ENCODE measurements at places on chromosomes 4 and X.

- H3K27me3 ChIP-seq: no peaks in the 10 kb centered on the region
- no peak for DNase-seq
- no peak overlapping the region for H3K4me3 ChIP-seq
- H3K36me3 ChIP-seq: no peaks in the 10 kb centered on the region
- H3K4me1 ChIP-seq: peaks cover 29% of the 10 kb centered on the region
- no peak overlapping the region for H3K27ac ChIP-seq
These were observed 12.8 kb downstream of the DCUN1D4 start for GRCh38 chr4:51855751-51856150.

GRCh38 chr4:161538941-161539340, 624.9 kb downstream of the FSTL5 start:
- H3K27ac ChIP-seq: no peak overlapping the region
- no peak overlapping the region for H3K4me3 ChIP-seq
- H3K4me1 ChIP-seq: no peaks in the 10 kb centered on the region
- no peak for DNase-seq
- H3K36me3 ChIP-seq: no peaks in the 10 kb centered on the region

DNA sequence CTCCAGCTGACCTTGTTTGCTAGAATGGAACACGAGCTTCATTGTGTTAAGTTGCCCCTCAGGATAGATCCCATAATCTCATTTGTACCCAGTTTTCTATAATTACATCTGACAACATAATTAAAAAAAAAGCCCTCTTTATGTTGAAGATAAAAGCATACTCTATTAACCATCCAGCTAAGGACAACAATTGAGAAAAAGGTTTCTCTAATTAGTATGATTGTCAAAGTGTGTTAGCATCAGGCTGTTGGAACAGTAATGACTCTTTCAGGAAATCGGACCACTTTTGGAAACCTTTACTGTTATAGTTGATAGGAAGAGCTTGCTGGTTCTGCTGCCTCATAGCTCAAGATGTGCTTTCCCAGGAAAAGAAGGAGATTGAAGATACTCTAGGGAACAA, 172.6 kb downstream of the FHIP1A start:
- H3K4me3 ChIP-seq: no peak overlapping the region
- no peak for DNase-seq
- H3K4me1 ChIP-seq: no peaks in the 10 kb centered on the region
- no peaks in the 10 kb centered on the region for H3K36me3 ChIP-seq
- H3K27me3 ChIP-seq: no peaks in the 10 kb centered on the region

- DNase-seq: peak; percentile 74
- H3K27ac ChIP-seq: peak overlapping the region; percentile 78
- H3K36me3 ChIP-seq: no peaks in the 10 kb centered on the region
- no peaks in the 10 kb centered on the region for H3K4me1 ChIP-seq
- H3K4me3 ChIP-seq: no peak overlapping the region
These were observed 547 bp downstream of the GUCY1A1 start for GRCh38 chr4:155667222-155667567.

DNA sequence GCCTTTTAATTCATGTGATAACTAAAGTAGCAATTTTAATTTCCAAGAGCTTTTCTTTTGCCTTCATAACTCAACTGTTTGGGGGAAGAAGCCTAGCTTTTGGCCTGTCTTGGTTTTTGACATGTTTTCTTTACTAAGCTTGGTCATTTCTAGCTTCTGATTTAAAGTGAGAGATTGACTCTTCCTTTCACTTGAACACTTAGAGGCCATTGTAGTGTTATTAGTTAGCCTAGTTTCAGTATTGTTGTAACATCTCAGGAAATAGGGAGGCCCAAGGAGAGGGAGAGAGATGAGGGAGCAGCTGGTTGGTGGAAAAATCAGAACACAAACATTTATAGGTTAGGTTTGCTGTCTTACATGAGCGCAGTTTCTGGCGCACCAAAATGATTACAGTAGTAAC, 44.8 kb downstream of the DCLK2 start:
- no peaks in the 10 kb centered on the region for H3K36me3 ChIP-seq
- H3K27ac ChIP-seq: no peak overlapping the region
- H3K27me3 ChIP-seq: no peaks in the 10 kb centered on the region
- no peak overlapping the region for H3K4me3 ChIP-seq

DNA sequence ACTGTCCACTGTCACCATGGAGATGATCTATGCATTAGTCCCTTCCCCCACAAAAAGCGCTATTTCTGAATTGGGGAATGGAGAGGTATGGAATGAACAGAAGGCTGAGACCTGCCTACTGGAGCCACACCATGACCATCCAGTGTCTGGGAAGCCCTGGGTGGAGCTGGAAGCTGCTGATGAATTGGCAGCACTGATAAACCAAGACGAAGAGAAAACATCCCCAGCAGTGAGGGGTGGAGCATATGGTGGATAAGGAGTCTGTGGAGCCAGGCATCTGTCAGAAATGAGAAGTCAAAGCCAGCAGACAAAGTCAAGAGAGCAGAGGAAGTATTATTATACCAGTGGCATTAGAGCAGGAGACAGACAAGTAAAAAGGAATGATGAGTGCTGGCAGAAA, 13.2 kb downstream of the CC2D2A start:
- H3K4me1 ChIP-seq: peaks cover 4% of the 10 kb centered on the region
- H3K27me3 ChIP-seq: no peaks in the 10 kb centered on the region
- no peak overlapping the region for H3K4me3 ChIP-seq
- no peak overlapping the region for H3K27ac ChIP-seq
- no peaks in the 10 kb centered on the region for H3K36me3 ChIP-seq
- no peak for DNase-seq

GRCh38 chr4:146407669-146408084, 114.1 kb downstream of the SLC10A7 start:
- DNase-seq: no peak
- no peaks in the 10 kb centered on the region for H3K4me1 ChIP-seq
- H3K36me3 ChIP-seq: no peaks in the 10 kb centered on the region
- no peaks in the 10 kb centered on the region for H3K27me3 ChIP-seq
- H3K27ac ChIP-seq: no peak overlapping the region

GRCh38 chr4:74456849-74457395, 12.0 kb downstream of the AREG start:
- H3K4me1 ChIP-seq: no peaks in the 10 kb centered on the region
- H3K27me3 ChIP-seq: no peaks in the 10 kb centered on the region
- H3K4me3 ChIP-seq: no peak overlapping the region
- DNase-seq: no peak
- no peaks in the 10 kb centered on the region for H3K36me3 ChIP-seq
- H3K27ac ChIP-seq: no peak overlapping the region

DNA sequence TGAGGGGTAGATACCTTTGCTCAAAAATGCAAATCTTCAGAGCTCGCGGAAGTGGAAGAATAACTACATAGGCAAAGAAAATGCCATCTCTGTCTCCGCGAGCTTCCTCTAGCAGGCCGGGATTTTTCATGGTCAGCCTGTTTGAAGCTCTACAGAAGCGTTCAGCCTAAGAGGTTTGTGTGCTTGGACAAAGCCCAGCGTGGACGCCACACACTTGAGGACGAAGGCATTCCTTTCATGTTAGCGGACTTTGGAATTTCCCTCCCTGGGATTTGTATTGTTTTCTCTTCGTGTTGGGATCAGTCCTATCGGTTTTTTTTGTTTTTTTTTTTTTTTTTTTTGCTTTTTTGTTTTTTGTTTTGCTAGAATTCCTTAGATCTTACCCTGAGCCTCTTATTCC, 53.7 kb downstream of the SMIM31 start:
- no peaks in the 10 kb centered on the region for H3K36me3 ChIP-seq
- no peak overlapping the region for H3K4me3 ChIP-seq
- H3K4me1 ChIP-seq: no peaks in the 10 kb centered on the region
- no peak overlapping the region for H3K27ac ChIP-seq
- DNase-seq: no peak
